ENCODE measurements at places on chromosomes 3 and 15.

DNA sequence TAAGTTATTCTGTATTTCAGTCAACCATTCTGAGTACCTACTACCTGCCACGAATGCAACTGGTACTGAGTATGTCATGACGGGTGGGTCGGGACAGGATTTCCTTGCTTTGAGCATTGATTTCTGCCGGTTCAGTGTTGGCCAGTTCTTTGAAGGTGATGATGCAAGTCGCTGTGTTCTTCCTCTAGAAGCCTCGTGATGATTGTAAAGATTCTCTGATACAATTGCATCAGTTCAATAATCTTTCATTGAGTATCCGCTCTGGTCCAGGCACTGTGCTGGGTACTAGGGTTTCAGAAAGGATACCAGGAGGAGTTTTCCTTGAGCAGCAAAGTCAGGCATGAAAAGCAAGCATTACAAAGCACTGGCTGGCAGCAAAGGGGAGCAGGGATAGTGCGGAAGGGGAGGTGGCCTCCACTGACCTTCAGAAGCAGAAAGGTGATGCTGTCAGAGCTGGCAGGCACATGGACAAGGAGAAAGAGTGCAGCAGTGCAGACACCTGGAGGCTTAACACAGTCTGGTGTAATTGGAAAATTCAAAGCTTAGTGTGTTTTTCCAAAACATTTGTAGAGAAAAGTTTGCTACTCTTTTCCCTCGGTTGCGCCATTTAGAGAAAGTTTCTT lies 100.1 kb downstream of the RPL39L start:
- DNase-seq = no peak

- DNase-seq = no peak
Observed at GRCh38 chr3:62832553-62832952, 42.7 kb downstream of the CADPS start.

GRCh38 chr3:89266074-89266473 lies 158.7 kb downstream of the EPHA3 start:
- no peak for DNase-seq

- DNase-seq = no peak
Observed at GRCh38 chr3:63051920-63052319, 176.7 kb upstream of the CADPS start.

DNA sequence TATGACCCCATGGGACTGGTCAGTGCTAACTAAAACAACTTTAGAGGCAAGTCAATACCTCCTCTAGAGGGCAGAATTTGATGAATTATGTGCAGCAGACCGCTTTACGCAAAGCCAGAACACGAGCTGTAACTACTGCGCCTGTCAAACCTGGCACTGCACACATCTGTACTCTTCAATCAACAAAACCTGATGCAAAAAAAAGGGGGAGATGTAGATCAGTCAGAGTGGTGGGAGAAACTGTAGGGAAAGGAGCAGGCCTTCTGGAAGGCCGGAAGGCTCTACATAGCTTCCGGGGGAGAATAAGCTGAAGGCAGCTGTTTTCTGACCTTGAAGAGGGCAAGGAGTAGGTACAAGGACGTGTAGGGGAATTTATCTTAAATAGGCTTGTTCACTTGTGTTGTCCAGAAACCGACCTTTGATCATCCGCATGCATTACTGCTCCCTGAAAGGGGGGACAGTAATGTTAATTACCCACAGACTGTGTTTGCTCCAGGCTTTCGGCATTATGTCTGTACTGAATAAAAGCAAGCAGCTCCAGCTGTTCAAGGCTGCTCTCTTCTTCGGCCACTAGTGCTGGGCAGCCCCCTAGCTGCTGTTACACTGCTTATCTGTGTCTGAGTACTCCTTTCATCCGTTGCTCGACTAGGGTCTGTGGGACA lies 41.0 kb downstream of the GPR160 start:
- DNase-seq = no peak
